ENCODE measurements at places on chromosomes 5 and 9. TPM values are rescaled to one million over a fixed set of nuclear protein-coding genes. Genes with fewer than 3 reads are reported as not detected.

PFN3 gene
- total RNA-seq: not detected

SLC6A3 gene
- total RNA-seq: not detected

ADGRD2 gene
- total RNA-seq: not detected

RFESD gene
- 1.7 TPM for total RNA-seq

ABL1 gene
- total RNA-seq: 90.9 TPM

HACD4 gene
- total RNA-seq: 25.0 TPM

IFT74 gene
- total RNA-seq: 16.6 TPM

ZBTB6 gene
- 7.6 TPM for total RNA-seq

SLC6A19 gene
- total RNA-seq: not detected

KIAA0825 gene
- total RNA-seq: 2.4 TPM

C9orf57 gene
- not detected for total RNA-seq

NRG2 gene
- total RNA-seq: 2.8 TPM

SLC31A1 gene
- total RNA-seq: 9.6 TPM

PCDHGA12 gene
- total RNA-seq: 7.6 TPM

PDE6A gene
- not detected for total RNA-seq

LCN9 gene
- total RNA-seq: not detected

MYO10 gene
- total RNA-seq: 7.6 TPM

HMCN2 gene
- total RNA-seq: 9.1 TPM

STXBP1 gene
- 17.2 TPM for total RNA-seq

EGFL7 gene
- 91.7 TPM for total RNA-seq

IL13 gene
- total RNA-seq: not detected

GAPT gene
- total RNA-seq: not detected

C9 gene
- not detected for total RNA-seq

TTC23L gene
- total RNA-seq: not detected

MEF2C gene
- 34.3 TPM for total RNA-seq

PCDHA8 gene
- 0.83 TPM for total RNA-seq

STC2 gene
- total RNA-seq: 72.4 TPM

PRUNE2 gene
- total RNA-seq: 600 TPM

PCDHGA8 gene
- 2.3 TPM for total RNA-seq

GADD45G gene
- 90.3 TPM for total RNA-seq

DEPDC1B gene
- total RNA-seq: 0.17 TPM

LURAP1L gene
- 11.4 TPM for total RNA-seq

ZNF366 gene
- total RNA-seq: 3.3 TPM

SLCO6A1 gene
- not detected for total RNA-seq

FAM78A gene
- total RNA-seq: 2.9 TPM

DMXL1 gene
- total RNA-seq: 65.6 TPM

ELL2 gene
- 40.6 TPM for total RNA-seq

GRIA1 gene
- 1.0 TPM for total RNA-seq

DNAI1 gene
- not detected for total RNA-seq

PTPA gene
- total RNA-seq: 57.7 TPM

BSPRY gene
- total RNA-seq: 0.52 TPM

TNFSF8 gene
- total RNA-seq: 1.9 TPM

CDX1 gene
- total RNA-seq: not detected

IFNA21 gene
- total RNA-seq: not detected

SLC4A9 gene
- not detected for total RNA-seq

GABRA1 gene
- total RNA-seq: not detected

FOXI1 gene
- not detected for total RNA-seq

ROPN1L gene
- total RNA-seq: 1.2 TPM

SOX30 gene
- total RNA-seq: 0.34 TPM

CYSRT1 gene
- not detected for total RNA-seq

PHF24 gene
- 0.99 TPM for total RNA-seq

WDR38 gene
- total RNA-seq: 0.32 TPM

LHX6 gene
- 3.3 TPM for total RNA-seq

NINJ1 gene
- 90.6 TPM for total RNA-seq

RHOBTB3 gene
- 93.6 TPM for total RNA-seq

EIF4E1B gene
- total RNA-seq: not detected

HTR4 gene
- 0.42 TPM for total RNA-seq

NEURL1B gene
- 34.1 TPM for total RNA-seq
